ENCODE measurements at places on chromosomes 11 and 22.

DNA sequence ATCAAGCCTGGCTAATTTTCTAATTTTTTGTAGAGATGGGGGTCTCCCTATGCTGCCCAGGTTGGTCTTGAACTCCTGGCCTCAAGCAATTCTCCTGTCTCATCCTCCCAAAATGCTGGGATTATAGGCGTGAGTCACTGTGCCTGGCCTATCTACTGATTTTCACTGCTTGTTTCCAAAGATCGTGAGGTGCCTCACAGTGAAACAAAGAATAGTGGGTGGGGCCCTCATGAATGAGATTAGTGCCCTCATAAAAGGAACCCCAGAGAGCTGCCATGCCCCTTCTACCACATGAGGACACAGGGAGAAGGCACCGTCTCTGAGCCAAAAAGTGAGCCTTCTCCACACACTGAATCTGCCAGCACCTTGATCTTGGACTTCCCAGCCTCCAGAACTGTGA is 23.5 kb downstream of the TMEM184B start:
- no peak for DNase-seq

DNA sequence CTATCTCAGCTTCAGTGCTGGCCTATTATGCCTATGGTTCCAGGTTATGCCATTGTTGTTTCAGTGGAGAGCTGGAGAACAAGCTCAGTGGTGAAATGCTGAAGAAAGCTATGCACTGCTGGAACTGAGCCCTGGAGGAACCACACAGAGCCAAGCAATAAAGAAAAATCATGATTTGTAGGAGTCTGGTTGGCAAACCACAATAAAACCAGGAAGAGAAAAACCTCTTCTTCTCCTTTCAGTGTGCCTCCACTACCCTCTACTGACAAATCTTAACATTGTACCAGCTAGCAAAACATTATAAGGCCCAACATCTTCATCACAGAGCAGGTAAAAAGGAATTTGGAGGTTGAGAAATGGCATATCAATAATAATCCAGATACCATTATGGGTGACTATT is 5.3 kb downstream of the OR51F2 start:
- DNase-seq: no peak

GRCh38 chr22:32075997-32076760 is 33.1 kb downstream of the SLC5A1 start:
- DNase-seq: no peak

DNA sequence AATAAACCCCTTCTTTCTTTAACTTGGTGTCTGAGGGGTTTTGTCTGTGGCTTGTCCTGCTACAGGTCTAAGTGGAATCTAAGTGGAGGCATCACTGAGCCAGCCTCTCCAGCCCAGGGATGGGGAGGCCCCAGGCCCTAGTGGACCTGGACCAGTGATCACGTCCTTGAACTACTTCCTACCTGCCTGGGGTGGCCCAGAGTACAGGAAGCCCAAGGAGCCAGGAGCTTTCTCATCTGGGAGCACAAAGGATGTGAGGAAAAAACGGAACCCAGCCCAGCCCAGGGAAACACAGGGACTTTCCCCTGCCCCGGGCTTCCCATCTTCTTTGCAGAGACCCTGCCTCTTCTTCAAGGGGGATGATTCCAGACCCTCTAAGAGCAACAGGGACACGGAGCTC is 3.5 kb upstream of the CD5 start:
- DNase-seq: no peak

DNA sequence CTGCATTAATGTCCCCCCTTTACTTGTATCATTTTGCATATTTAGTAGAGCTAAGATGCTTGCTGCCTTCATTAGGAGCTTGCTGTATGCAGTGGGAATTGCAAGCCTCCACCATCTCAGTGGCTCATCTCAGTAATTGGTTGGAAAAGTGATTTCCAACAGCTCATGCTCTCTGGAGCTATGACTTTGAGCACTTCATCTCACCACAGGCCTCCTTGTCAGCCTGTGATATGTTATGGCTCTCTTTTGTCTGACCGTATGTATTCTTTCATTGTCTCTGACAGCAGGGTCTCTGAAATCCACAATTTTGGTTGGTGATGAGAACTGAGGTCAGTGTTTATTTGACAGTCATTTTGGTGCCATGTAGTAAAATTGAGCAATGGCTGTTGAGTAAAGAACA is 345.1 kb downstream of the FAT3 start:
- no peak for DNase-seq

GRCh38 chr11:102109896-102110760 is at the start of gene YAP1:
YAP1 (plus strand) TSS chr11:102110447; CDS start chr11:102110849, 402 bp downstream.
- DNase-seq: peak; percentile 49

DNA sequence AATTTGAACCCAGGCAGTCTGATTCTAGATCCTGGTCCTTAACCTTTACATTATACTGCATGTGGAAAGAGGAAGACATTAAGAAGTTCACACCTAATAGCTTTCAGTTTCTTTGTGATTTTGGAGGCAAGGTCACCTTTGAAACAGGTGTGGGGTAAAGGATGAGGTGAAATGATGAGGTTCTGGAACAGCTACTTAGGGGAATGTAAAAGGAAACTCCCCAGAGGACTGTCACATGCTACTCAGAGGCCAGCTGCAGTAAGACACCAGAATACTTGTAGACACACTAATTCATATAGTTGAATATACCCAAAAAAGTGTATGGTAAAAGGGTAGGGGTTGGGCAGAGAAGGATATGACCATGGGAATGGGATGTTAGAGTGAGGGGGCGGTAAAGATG is 5.4 kb downstream of the APIP start:
- DNase-seq: no peak

DNA sequence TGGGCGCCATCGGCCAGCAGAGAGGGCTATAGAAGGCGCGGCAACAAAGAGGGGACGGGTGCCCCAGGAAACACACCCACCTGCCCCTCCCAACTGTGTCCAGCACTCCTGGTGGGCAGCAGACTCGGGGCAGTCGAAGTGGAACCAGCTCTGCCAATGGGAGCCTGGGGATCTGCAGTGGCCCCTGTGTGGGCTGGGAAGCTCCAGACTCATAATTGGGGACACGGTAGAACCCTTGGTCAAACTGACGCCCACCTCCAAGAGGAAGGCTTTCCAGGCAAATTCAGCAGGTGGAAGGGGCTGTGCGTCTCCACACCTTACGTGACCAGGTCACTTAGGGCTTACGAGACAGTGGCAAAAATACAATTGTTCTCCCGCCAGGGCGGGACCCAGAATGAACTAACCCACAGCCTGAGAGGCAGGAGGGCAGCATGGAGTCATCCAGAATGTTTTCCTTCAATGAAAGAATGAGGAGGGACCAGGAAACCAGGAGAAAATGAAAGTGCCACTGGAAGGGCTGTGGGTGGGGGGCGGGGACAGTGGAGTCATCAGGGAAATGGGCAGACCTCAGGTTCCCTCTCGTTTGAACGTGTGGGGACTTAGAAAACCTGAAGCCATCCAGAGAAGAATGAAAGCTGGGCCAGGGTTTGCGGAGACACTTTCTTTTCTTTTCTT is 53.2 kb upstream of the SHANK2 start:
- no peak for DNase-seq

- DNase-seq: peak; percentile 44
Observed at GRCh38 chr11:104700609-104701008, 197.7 kb downstream of the CASP12 start.

DNA sequence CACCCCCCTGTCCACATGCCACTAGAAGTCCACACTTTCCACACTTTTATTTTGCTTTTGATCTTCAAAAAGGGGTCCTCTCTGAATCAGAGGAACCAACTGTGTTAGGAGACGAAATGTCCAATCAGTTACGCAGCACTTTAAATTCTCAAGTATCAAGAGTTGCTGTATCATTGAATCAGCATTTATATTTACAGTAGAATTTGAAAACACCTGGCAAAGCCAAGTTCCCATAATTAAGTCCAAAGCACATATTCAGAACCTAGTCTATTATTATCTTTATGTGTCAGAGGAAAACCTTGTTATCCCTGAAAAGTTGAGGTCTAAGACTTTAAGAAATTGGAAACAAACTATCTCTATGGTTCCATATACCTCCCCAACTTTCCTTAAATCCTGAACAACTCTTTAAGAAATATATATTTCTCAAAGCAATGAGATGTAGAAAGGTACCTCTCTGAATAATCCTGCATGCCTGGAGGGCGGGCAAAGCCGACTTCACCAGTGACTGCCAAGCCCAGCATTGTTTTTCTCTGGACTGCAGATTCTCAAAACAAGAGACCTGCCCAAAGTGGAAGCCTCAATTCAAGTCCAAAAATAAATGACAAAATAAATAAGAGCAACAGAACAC is 75.9 kb upstream of the ARFGAP3 start:
- no peak for DNase-seq

DNA sequence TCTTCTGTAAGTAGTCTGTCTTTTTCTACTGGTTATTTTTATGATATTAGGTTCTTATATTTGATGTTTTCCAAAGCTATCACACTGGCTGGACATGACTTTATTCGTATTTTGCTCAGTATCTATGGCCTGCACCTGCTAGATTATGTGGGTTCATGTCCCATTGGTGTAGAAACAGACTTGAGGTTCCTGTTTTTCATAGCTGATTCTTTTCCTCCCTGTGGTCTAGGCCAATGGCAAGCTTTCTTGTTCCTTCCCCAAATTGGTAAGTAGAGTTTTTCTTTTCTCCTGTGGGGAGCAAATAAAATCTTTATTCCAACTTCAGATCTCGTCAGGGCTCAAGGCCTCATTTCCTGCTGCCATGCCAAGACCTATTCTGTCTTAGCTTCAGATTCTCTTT is 30.2 kb upstream of the SWAP70 start:
- DNase-seq: no peak

- no peak for DNase-seq
Observed at GRCh38 chr11:110000031-110000502, 93.1 kb upstream of the ZC3H12C start.

DNA sequence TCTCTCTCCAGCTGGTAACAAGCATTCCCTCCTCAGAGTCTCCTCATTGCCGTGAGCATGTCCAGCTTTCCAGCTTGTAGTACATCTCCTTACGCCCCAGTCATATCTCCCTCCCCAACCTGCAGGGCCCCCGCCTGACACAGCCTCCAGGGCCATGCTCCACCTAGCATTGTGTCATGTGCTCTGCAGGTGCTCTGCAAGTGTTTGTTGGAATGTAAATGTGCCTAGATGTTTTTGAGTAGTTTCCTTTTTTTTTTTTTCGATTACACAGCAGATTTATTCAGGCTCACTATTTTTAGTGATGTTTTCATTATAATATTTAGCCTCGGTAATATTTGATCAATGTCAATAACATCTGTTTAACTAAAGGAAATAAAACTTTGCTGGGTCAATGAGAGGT is 82.5 kb downstream of the NCAM1 start:
- no peak for DNase-seq

GRCh38 chr22:50584106-50585096 is 1.8 kb upstream of the CHKB start:
- DNase-seq: no peak

DNA sequence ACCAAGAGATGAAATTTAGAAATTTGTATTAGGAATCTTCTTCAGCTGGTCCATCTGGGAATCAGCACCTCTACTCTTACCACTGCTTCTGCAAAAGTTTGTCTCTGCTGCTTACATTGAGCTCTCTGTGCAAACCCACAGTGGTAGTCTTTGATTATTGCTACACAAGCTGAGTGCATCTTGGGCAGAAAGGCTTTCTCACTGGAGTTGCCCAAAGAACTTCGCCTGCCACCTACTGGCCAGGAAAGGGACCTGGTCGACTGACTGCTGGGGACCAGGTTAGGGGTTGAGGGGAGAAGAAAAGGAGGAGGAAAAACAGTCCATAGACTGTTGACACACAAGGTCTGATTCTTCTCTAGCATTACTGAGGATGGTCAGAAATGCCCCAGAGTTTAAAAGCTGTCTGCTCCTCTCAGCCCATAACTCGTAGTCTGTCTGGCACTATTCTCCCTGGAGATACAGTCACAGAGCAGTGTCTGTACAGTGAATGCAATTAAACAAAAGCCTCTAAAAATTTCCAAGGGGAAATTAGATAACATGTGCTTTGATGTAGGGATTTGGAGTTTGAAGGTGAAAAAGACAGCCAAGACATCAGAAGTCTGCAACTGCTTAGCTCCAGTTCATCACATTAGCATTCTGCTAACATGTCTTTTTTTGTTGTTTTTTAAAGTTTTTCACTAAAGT is 215.0 kb upstream of the CTSC start:
- peak; percentile 21 for DNase-seq

DNA sequence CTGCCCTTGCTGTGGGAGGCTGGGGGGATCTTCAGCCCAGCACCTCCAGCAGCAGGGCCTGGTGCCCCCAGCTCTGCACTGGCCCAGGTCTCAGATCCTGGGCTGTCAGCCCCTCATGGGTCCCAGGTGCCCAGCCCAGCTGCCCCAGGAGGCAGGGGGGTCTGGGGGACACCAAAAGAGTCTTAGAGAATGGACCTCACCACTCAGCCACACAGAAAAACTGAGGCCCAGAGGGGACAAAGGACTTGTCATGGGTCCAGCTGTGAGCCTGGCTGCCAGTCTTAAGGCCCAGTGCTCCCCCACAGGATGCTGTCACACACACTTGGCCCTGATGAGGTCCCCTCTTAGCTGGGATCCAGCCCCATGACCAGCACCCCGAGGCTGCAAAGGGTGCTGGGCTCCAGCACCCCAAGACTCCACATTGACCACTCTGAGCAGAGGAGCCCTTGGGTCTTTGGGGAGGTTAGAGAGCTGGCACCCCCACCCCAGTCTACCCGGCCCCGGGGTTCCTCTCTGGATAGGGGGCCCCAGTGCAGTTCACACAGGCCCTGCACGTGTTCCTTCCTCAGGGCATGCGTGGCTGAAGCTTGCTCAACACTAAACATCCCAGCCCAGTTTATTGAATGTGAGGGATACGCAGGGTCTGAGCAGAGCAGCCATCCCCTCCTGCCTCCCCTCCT is 54.4 kb downstream of the IGLL5 start:
- DNase-seq: no peak

DNA sequence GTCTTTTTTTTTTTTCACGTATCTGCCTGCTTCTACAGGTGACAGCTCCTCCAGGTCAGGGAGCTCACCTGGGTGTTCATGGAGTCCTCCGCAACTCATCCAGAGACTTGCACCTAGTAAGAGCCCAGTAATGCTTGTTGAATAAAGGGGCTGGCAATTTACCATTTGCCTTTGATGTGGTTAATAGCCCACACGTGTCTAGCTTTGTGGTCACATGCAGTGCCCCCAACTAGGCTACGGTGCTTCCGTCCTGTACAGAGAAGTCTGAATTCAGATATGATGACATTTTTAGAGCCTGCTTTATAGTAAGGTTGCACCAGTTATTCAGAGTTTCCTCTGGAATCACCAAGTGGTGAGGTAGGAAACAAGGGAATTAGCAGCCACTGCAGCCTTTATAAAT is 199.4 kb upstream of the MTMR2 start:
- DNase-seq: no peak

DNA sequence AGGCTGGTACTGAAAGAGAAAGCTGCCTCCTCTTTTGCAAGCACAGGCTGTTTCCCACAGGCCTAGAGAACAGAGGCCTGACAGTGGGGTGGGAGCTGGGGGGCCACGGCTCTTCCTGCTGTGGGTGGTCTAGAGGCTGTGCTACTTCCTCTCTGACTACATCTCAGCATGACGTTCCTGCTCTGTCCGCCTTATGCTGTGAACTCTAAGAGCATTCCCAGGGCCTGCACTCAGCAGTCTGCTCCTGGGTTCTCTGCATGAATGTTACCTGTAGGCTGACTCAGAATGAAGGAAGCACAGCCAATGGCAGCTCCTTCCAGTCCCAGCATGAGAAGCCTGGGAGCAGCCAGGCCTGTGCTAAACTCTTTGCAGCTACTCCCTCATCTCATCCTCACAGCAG is 534.3 kb downstream of the NTM start:
- no peak for DNase-seq

- DNase-seq: no peak
Observed at GRCh38 chr22:20579273-20580120, 72.1 kb downstream of the MED15 start.

Data from CD4-positive, alpha-beta T cell treated with Interleukin-15 for 4 hours (primary cell).